ENCODE measurements at places on chromosomes 11 and 22. TPM values are rescaled to one million over a fixed set of nuclear protein-coding genes. Genes with fewer than 3 reads are reported as not detected.
A peak's percentile ranks its signal among the peaks of the same experiment; 100 is the strongest.

TMPRSS13 gene
- 1.9 TPM for total RNA-seq

- no peaks in the 10 kb centered on the region for H3K4me1 ChIP-seq
- no peak for DNase-seq
- H3K36me3 ChIP-seq, result no peaks in the 10 kb centered on the region
- no peak overlapping the region for H3K27ac ChIP-seq
- no peaks in the 10 kb centered on the region for H3K27me3 ChIP-seq
These were observed 243.9 kb downstream of the CTTN start for GRCh38 chr11:70642266-70642665.

GRCh38 chr11:74948898-74949752 lies at the start of the genes SPCS2 and XRRA1:
SPCS2 (plus strand) TSS chr11:74949266; CDS start chr11:74949286, 20 bp downstream.
XRRA1 (minus strand) TSS chr11:74949091; CDS start chr11:74940878, 8,213 bp downstream.
- H3K27ac ChIP-seq, result peak within 1 kb of the TSS; percentile 89
- H3K36me3 ChIP-seq, result peaks cover 41% of the 10 kb centered on the region
- peak within 1 kb of the TSS; percentile 95 for H3K4me3 ChIP-seq

DNA sequence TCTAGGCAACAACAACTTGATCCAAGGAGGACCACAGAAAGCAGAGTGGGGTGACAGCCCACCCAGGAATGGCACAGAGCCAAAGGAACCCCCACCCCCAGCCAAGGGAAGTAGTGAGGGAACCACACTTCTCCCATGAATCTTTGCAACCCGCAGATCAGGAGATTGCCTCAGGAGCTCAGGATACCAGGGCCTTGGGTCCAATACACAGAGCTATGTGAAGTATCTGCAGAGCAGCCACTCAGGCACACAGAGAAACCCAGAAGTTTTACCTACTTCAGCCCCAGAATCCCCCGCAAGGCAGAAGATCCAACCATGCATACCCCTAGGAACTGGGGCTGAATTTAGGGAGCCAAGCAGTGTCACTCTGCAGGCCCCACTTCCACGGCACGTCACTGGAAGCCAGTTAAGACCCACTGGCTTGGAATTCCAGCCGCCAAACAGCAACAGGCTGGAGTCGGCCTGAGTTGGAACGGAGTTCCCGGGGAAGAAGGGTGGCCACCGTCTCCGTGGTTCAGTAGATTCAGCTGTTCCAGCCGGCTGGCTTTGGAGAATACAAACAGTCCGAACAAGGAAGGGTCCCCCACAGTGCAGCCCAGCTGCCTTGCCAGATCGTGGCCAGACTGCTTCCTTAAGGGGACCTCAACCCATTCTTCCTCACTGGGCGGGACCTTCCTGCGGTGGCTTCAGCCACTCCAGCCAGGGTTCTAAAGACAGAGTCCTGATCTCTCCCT lies 174.1 kb downstream of the TTC28 start:
- H3K4me1 ChIP-seq, result no peaks in the 10 kb centered on the region
- DNase-seq, result no peak
- H3K4me3 ChIP-seq, result no peak overlapping the region
- no peak overlapping the region for H3K27ac ChIP-seq
- H3K27me3 ChIP-seq, result peaks cover 19% of the 10 kb centered on the region

GRCh38 chr22:37999640-38000272 lies 15.4 kb upstream of the SOX10 start:
- no peaks in the 10 kb centered on the region for H3K27me3 ChIP-seq
- no peak for DNase-seq
- H3K4me3 ChIP-seq, result no peak overlapping the region
- H3K27ac ChIP-seq, result no peak overlapping the region
- H3K4me1 ChIP-seq, result peaks cover 1% of the 10 kb centered on the region

DNA sequence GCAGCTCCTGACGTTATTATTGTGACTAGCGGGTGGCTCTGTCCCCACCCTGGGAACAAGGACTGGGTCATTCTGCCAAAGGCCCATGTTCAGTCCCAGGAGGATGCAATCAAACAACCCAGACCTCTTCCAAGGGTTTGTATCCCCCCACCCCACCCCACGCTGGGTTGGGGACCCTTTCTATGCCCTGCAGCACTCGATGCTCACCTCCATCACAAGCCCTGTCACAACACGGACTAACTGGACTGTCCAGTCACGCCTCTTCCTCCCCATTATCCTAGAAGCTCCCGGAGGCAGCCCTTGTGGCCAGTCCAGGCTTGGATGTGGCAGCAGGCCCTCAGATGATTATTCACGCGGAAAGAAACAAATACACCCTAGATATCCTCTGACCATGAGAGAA lies 3.7 kb downstream of the SHANK2 start:
- no peak overlapping the region for H3K27ac ChIP-seq
- DNase-seq, result no peak
- no peaks in the 10 kb centered on the region for H3K36me3 ChIP-seq
- no peak overlapping the region for H3K4me3 ChIP-seq
- H3K27me3 ChIP-seq, result peaks cover 31% of the 10 kb centered on the region
